ENCODE measurements at places on chromosomes 12 and 14.

- DNase-seq: no peak
Observed at GRCh38 chr12:6942331-6942665, 1.3 kb upstream of the RNU7-1 start.

DNA sequence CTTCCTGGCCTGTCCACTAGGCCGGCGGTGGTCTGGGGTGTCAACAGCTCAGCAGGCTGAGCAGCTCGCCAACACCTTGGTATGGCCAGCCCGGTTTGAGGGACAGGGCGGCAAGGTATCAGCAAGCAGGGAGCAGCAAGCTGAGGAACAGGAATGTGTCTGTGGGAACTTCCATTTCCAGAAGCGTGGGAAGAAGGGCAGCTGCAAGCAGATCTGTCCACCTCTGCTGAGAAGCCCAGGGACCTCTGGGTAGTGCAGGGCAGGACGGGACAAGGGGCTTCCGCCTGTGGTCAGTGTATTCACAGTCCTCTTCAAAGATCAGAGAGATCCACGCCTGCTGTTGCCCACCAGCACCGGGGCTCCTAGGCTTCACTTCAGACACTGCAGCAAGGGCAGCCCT, 36.0 kb downstream of the ACTN1 start:
- DNase-seq: no peak

DNA sequence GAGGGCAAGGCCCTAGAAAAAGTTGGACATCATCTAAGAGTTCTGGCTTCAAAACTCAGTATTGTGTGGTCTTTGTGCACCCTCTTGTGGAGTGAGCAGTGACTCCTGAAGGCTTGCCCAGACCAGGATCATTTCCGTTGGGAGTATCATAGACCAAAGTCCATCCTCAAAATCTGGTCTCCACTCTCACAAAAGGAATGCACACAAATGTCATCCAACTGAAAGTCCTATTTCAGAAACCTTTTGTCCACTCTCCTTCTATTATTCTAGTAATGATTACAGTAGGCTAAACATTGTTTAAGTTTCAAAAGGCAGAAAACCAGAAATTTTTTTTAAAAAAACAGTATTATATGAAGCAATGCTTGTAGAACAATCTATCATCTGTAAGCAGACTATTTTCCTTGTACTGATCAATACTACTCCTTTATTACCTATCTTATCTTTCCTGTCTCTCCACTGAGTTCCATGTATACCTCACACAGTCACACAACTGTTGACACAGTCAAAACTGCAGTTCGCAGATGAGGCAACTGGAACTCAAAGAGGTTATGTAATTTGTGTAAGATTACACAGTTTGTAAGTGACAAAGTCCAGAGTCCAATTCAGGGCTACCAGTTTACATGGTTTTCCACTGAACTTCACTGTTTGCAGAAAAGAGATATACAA, 41.4 kb downstream of the COX16 start:
- DNase-seq: no peak

GRCh38 chr14:65170768-65171507, 68.6 kb upstream of the MAX start:
- DNase-seq: peak; percentile 79

GRCh38 chr14:45057349-45057748, 26.6 kb upstream of the PRPF39 start:
- no peak for DNase-seq

- DNase-seq: no peak
Observed at GRCh38 chr12:93741659-93742109, 64.5 kb downstream of the CRADD start.
